ENCODE measurements at places on chromosomes 12 and 14. TPM values are rescaled to one million over a fixed set of nuclear protein-coding genes. Genes with fewer than 3 reads are reported as not detected.

DNA sequence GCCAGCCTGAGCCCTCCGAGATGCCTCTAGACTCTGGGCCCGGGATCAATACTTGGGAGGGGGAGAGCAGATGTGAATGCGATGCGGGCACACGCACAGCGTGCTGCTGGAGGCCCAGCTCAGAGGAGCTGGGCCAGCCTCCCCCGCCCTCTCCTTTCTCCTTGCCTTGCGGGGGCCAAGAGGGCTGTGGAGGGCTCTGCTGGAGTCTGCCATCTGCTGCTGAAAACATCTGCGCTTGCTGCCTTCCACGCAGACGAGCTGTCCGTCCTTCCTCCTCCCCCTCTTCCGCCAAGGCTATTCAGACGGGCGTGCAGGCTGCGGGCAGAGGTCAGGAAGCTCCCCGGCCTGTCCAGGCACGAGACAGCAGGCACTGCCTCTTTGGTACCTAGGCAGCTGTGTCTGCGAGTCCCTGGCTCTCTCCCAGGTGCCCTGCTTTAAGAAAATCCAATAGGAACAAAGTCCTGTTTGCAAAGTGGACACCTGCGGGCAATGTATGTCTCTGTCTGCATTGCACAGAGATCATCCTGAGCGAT, 75.2 kb downstream of the SPRING1 start:
- no peak for DNase-seq

DNA sequence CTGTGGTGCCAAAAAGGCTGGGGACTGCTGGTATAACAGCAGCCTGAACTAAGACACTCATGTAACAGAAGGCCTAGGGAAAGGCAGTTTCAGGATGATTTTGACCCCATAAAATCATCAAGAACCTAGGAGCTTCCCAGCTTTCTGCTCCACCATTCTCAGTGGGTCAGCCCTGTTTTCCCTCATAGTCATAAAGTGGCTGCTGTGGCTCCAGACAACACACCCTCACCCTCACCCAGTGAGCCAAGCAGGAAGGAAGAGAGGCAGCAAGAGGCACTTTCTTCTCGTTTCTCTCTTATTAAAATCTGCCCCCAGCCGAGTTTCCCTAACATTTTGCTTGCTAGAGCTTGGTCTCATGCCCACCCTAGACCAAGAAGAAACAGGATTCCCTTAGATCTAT, 131.8 kb downstream of the SCARB1 start:
- DNase-seq, result no peak

GRCh38 chr14:53002576-53002975, 51.7 kb upstream of the FERMT2 start:
- DNase-seq, result no peak

GRCh38 chr12:28057856-28058615, 85.5 kb upstream of the PTHLH start:
- no peak for DNase-seq

GRCh38 chr12:9124383-9125031, 8.8 kb upstream of the A2M start:
- no peak for DNase-seq

DNA sequence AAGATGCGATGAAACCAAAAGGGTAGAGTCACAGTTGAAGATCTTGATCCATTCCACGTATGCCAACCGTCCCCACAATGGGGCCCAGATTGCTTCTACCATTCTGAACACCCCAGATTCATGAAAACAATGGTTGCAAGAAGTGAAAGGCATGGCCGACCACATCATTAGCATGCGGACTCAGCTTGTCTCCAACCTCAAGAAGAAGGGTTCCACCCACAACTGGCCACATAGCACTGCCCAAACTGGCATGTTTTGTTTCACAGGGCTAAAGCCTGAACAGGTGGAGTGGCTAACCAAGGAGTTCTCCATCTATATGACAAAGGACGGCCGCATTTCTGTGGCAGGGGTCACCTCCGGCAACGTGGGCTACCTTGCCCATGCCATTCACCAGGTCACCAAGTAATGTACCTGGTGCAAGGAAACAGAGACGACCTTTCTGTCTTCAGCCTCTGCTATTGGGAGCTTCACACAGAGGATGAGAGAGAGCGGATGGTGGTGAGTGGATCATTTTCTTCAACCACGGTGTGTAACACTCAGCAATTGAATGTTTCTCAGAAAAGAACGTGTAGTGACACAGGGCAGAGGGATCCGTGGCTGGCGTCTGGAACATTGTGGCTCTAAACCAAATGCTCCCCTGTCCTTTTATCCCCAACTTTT, 26.8 kb upstream of the CLEC2D start:
- DNase-seq, result no peak

GRCh38 chr14:89182326-89182725, 234.7 kb downstream of the FOXN3 start:
- no peak for DNase-seq

- DNase-seq, result no peak
Observed at GRCh38 chr12:42589465-42590329, at the start of gene PRICKLE1. Gene PRICKLE1, minus strand, starts transcription at chr12:42589746. Its CDS starts 117,230 bp downstream, at chr12:42472516.

GRCh38 chr14:30375296-30375892, 183.6 kb upstream of the G2E3 start:
- DNase-seq, result peak; percentile 74

GRCh38 chr14:104494483-104494882, 85.1 kb upstream of the C14orf180 start:
- DNase-seq, result no peak

GRCh38 chr12:50569876-50570275, 65.1 kb downstream of the DIP2B start:
- DNase-seq, result no peak

GRCh38 chr14:100604709-100605108, 17.5 kb upstream of the BEGAIN start:
- DNase-seq, result no peak

- no peak for DNase-seq
Observed at GRCh38 chr14:77105145-77105939, 7.3 kb downstream of the CIPC start.

DNA sequence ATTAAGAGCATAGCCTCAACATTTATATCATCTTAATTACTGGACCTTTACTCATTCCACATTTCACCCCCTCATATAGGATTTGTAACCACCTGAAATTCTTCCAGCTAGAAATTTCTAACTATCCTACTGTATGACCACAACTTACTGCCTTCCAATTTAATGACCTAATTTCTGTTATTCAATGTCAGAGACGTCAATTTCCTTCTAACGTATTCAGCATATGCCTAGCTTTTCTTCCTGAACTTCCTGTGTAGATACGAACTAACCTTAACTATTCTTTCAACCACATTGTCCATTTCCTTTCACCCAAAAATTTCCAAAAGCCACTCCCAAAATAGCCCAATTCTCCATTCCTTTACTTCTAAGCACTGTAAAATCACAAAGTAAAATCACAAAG, 108.0 kb downstream of the EEA1 start:
- DNase-seq, result no peak

GRCh38 chr14:58778202-58778601, 140.4 kb downstream of the DACT1 start:
- no peak for DNase-seq

- no peak for DNase-seq
Observed at GRCh38 chr14:99155173-99156089, 116.6 kb downstream of the BCL11B start.

DNA sequence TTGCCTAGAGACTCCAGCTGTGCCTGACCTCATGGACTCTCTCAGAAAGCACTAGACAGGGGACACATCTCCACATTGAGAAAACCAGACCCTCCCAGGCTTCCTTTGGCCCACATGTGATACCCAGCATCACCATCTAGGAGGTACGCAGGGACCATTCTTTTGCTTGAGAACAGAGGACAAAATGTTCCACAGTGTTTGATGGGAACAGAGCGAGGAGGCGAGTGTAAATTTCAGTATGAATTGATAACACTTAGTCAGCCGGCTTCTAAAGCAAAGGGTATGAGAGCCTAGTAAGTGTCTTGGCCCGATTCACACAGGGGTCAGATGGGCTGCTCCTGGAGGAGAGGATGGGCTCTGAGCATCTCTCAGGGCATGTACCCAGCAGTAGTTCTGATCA, 1052.4 kb downstream of the BCL11B start:
- DNase-seq, result no peak

The NXPH4 gene
- total RNA-seq, result not detected

The KRT71 gene
- not detected for total RNA-seq

The GLS2 gene
- 2.1 TPM for total RNA-seq

The DIO2 gene
- total RNA-seq, result 3.0 TPM

The KRT3 gene
- not detected for total RNA-seq

The INSM2 gene
- not detected for total RNA-seq

The NTF3 gene
- total RNA-seq, result 1.2 TPM
